ENCODE measurements at places on chromosomes 5 and 9. TPM values are rescaled to one million over a fixed set of nuclear protein-coding genes. Genes with fewer than 3 reads are reported as not detected.

Gene ENC1
- total RNA-seq = 1.2 TPM

Gene SLC4A9
- not detected for total RNA-seq

- no peak overlapping the region for H3K4me3 ChIP-seq
- DNase-seq = peak; percentile 85
These were observed 60.2 kb downstream of the FBXO38 start for GRCh38 chr5:148443998-148444397.

DNA sequence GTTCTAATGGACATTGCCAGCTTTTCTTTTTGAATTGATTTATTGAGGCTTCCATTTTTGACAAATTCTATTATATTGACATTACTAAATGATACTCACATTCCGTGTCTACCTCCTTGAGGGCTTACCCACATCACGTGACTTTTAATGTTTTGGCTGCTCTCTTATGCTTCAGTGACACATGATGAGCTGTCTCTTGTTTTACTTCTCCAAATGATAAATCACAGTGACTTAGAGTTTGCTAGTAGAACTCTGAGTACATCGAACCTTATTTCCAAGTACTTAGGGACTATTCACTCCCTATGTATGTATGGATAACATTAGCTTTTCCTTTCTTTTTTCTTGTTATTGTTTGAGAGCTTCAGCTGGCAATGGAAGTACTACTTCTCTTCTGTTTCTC, 169.8 kb upstream of the KCNN2 start:
- H3K4me3 ChIP-seq = no peak overlapping the region
- no peaks in the 10 kb centered on the region for H3K4me1 ChIP-seq
- DNase-seq = no peak
- H3K36me3 ChIP-seq = no peaks in the 10 kb centered on the region

Gene FGF18
- total RNA-seq = 0.17 TPM

Gene TRIM32
- total RNA-seq = 11.9 TPM

Gene SYNPO
- total RNA-seq = not detected

GRCh38 chr5:157732130-157732514, 902 bp downstream of the THG1L start:
- H3K27ac ChIP-seq = no peak overlapping the region
- H3K36me3 ChIP-seq = peaks cover 22% of the 10 kb centered on the region
- H3K4me1 ChIP-seq = peaks cover 25% of the 10 kb centered on the region
- no peak for DNase-seq
- no peaks in the 10 kb centered on the region for H3K27me3 ChIP-seq

- peak overlapping the region; percentile 90 for H3K4me3 ChIP-seq
- peak overlapping the region; percentile 98 for H3K27ac ChIP-seq
- peaks cover 35% of the 10 kb centered on the region for H3K4me1 ChIP-seq
- peaks cover 4% of the 10 kb centered on the region for H3K27me3 ChIP-seq
These were observed 569 bp downstream of the HINT2 start for GRCh38 chr9:35814106-35814840.

DNA sequence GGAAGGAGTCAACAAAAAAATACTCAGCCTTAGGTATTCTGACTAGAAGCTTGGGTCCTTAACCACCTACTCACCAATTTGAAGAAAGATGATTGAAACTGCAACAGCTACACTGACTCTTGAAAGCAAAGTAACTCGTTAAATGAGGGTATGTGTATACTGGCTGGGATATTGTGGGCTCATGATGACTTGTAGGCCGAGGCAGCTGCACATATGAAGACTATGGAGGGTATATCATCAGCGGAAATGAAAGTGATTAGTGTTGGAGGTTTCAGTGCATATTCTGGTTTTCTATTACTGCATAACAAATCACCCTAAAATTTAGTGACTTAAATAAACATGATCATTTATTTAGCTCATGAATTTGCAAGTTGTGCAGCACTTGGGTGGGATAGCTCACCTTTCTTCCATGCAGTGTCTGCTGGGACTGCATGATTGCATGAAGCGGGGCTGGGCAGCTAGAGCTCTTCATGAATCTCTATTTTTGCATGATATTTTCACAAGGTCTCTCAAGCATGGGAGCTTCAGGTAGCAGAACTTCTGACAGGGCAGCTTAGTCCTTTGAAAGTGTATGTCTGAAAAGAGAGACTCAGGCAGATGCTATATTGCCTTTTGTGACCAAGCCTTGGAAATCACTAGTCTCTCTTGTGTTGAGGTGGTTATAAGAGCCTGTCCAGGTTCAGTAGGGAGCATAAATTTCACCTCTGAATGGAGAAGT, 96.1 kb upstream of the CDKN2B start:
- peaks cover 4% of the 10 kb centered on the region for H3K36me3 ChIP-seq
- no peak for DNase-seq
- no peak overlapping the region for H3K27ac ChIP-seq
- H3K27me3 ChIP-seq = peaks cover 44% of the 10 kb centered on the region
- H3K4me1 ChIP-seq = peaks cover 33% of the 10 kb centered on the region
- H3K4me3 ChIP-seq = no peak overlapping the region

Gene CHMP5
- 73.9 TPM for total RNA-seq

DNA sequence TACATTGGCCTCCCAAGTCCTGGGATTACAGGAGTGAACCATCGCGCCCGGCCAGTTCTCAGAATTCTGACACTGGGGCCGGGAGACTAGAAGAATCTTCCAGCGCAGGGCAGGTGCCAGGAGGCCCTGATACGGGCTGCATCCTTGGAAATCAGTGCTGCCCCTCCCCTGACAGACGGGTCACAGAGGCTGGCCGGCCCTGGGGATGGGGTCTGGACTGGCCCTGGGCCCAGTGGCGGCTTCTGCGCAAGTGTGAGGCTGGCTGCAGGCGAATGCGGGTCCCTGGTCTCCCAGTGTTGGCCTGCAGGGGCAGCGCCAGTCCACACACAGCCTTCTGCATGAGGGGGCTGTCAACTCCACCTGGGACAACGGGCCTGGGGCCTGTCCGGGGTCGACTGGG, 831 bp upstream of the TBC1D9B start:
- H3K27me3 ChIP-seq = no peaks in the 10 kb centered on the region
- H3K27ac ChIP-seq = no peak overlapping the region

GRCh38 chr5:167951116-167951515, 340.3 kb upstream of the WWC1 start:
- no peaks in the 10 kb centered on the region for H3K4me1 ChIP-seq
- no peaks in the 10 kb centered on the region for H3K27me3 ChIP-seq
- no peak overlapping the region for H3K27ac ChIP-seq
- no peak overlapping the region for H3K4me3 ChIP-seq
- no peaks in the 10 kb centered on the region for H3K36me3 ChIP-seq

Gene ZNF618
- total RNA-seq = 0.19 TPM

Gene ADAMTSL1
- total RNA-seq = not detected

- H3K4me1 ChIP-seq = peaks cover 66% of the 10 kb centered on the region
- peaks cover 34% of the 10 kb centered on the region for H3K36me3 ChIP-seq
- peak overlapping the region; percentile 86 for H3K4me3 ChIP-seq
- peak overlapping the region; percentile 96 for H3K27ac ChIP-seq
- H3K27me3 ChIP-seq = no peaks in the 10 kb centered on the region
These were observed 24.5 kb downstream of the PRRC2B start for GRCh38 chr9:131418143-131419025.

DNA sequence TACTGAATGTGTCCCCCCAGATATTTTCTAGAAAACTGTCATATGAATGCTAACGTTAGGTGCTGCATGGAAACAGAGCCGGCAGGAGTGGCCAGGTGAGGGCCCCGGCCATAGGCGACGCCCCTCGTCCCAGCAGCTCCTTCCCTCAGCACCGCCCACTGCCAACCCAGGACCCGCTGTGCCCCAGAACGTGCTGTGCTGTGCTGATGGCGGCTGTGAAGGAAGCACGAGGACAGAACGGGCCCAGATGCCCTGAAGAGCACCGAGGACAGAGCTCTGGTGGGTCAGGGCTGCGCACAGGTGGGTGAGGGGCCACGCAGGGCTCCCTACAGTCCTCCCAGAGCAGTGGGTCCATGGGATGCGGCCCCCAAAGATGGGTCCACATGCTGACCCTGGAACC, 30.3 kb downstream of the LPCAT1 start:
- peaks cover 43% of the 10 kb centered on the region for H3K36me3 ChIP-seq
- no peak for DNase-seq
- no peak overlapping the region for H3K27ac ChIP-seq
- H3K4me1 ChIP-seq = peaks cover 24% of the 10 kb centered on the region
- no peak overlapping the region for H3K4me3 ChIP-seq

DNA sequence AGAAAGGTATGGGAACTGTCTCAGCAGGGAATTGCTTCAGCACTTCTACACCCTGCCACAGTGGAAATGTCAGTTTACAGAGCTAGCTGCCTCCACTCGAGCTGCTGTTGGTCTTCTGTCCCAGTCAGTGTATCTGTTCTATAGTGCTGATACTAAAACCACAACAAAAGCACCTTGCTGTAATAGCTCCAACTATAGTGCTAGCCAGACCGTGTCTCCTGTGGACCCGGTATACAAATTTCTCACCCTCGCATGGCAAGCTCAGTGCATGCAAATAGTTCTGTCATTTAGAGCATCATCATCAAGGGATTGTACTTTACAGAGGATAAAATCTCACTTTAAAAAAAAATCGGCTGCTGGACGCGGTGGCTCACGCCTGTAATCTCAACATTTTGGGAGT, 51.5 kb upstream of the IQGAP2 start:
- H3K27ac ChIP-seq = no peak overlapping the region
- no peaks in the 10 kb centered on the region for H3K36me3 ChIP-seq
- DNase-seq = no peak
- H3K27me3 ChIP-seq = no peaks in the 10 kb centered on the region

DNA sequence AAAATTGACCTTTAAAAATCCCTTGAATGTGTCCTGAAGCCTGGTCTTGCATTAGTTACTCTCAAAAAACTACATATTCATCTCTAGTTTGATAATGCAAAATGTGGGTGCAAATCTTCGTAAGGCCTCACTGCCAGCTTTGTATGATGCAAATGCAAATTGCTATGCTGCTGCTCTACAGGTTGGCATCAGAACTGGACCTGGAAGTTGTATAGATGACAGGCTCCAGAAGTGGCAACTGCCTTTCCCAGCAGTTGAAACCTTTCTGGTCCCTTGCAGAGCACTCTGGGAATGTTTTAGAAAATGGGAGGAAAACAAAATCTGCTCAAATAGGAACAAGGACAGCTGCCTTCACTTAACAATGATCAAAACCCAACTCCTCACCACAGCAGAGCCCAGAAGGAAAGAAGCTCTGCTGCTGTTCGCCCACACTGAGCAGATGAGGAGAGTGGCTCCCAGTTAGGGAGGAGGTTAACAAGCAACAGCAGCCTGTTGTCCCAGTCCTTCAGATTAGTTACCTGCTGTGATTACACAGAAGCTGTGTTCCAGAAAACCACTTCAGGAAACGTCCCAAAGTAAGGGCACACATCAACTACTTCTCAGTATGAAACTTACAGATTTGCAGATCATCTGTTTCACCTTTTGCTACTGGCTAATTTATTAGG, 93.5 kb downstream of the PLPP1 start:
- no peak overlapping the region for H3K27ac ChIP-seq
- H3K36me3 ChIP-seq = peaks cover 44% of the 10 kb centered on the region
- H3K4me1 ChIP-seq = peaks cover 29% of the 10 kb centered on the region
- no peaks in the 10 kb centered on the region for H3K27me3 ChIP-seq

Gene SLCO6A1
- not detected for total RNA-seq

DNA sequence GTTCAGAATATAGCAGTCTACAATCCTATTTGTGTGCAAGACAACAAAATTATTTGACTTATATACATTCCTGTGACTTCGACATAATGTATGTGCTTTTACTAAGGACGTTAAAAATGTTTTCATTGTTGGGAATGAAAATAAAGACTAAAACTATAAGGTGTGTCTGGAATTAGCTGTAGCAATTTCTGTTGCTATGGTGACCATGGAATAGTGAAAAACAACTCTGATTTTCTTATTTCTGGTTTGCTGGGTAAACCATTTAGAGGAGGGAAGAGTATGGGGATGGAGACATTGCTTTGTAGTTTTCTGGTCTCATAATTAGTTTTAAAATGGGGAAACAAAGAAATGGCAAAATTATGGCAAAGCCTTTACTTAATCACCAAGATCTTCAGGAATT, 343.2 kb downstream of the SEMA5A start:
- H3K4me1 ChIP-seq = no peaks in the 10 kb centered on the region
- no peak overlapping the region for H3K4me3 ChIP-seq
- H3K27ac ChIP-seq = no peak overlapping the region
- DNase-seq = no peak

- H3K27ac ChIP-seq = no peak overlapping the region
- H3K27me3 ChIP-seq = peaks cover 28% of the 10 kb centered on the region
- H3K36me3 ChIP-seq = no peaks in the 10 kb centered on the region
- H3K4me1 ChIP-seq = peaks cover 13% of the 10 kb centered on the region
- DNase-seq = peak; percentile 71
These were observed 31.7 kb downstream of the GSN start for GRCh38 chr9:121299467-121300282.

DNA sequence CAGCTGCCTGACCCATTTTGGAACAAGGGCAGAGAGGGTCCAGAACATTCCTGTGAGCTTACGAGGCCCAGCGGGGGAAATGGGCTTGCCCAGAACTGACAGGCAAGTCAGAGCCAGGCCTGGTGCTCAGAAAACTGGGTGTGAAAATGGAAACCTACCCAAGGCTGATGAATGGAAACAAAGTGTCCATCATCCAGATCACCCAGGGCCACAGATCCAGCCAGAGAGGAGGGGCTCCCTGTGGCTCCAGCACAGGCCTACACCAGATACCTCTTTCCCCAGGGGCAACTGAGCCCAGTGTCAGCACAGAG, 3.1 kb downstream of the CLTB start:
- H3K36me3 ChIP-seq = peaks cover 9% of the 10 kb centered on the region
- DNase-seq = no peak
- no peaks in the 10 kb centered on the region for H3K27me3 ChIP-seq
- H3K4me3 ChIP-seq = no peak overlapping the region
- H3K27ac ChIP-seq = no peak overlapping the region
